HAP-1 (cell line): ENCODE measurements at places on chromosomes 7 and 10.

- DNase-seq: no peak
Measured at GRCh38 chr7:117402109-117402508, 25.2 kb downstream of the ASZ1 start.

DNA sequence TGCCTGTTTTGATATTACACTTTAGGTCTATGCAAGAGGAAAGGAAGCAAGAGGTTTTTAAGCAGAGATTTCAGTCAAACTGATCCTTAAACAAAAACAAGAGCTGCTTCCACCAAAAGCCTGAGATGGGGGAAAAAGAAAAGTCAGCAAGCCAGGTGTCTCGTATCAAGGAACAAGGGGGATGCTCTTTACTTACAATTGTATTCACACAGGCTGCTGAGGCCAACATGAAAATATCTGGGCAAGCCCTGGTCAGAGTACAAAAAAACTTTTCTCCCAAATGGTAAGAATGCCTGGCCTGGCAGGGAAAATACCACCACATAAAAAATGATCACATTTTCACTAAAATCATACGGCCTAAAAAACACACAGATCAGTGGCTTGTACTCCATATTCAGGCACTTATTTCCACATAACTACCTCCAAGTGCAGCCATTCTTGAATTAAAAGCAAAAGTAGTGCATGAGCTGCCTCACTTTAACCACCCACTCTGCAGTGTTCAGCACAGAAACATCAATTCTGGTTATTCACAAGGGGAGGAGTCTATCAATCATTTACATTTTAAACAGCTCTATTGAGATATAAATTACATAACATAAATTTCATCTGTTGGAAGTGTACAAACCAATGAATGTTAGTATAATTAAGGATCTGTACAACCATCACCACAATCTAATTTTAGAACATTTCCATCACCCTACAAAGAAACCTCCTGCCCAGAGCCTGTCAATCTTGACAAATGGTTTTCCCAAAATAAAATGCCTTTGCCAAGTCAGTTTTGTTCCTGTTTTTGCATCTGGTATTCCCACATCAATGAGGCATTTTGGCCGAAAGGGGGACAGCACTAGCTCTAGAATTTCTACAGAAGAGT lies 70.2 kb downstream of the GRB10 start:
- no peak for DNase-seq

DNA sequence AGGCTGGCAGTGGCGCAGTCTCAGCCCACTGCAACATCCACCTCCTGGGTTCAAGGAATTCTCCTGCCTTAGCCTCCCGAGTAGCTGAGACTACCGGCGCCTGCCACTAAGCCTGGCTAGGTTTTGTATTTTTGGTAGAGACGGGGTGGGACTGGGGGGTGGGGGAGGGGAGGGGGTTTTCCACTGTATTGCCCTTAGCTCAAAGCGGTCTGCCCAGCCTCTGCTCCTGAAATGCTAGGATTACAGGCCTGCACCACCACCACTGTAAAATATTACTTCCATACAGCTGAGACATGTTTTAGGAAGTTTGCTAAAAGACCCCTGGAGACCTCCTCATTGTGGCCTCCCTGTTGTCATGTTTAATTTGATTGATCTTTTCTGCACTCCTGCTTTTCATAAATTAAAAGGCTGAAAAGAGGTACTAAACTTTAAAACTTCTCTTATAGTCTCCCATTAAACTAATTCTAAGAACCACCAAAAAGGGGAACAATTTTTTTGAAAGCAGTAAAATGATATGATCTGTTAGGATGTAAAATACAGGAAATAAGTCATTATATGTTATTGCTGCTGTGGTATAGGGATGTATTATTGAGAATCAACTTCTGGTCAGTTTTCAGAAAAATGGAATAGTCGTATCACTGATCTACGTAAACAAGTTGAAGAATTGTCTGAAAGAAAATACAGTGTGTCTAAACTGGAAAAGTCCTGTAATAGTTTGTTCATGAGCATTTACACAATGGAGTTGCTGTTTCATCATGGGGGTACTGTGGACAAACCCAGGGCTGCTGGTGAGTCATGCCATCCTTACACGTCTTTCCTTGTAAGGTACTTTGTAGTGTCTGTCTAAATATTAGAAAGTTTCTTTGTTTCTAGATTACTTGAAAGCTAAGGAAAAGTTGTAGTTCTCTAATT lies 72.9 kb upstream of the TMEM248 start:
- DNase-seq: no peak

DNA sequence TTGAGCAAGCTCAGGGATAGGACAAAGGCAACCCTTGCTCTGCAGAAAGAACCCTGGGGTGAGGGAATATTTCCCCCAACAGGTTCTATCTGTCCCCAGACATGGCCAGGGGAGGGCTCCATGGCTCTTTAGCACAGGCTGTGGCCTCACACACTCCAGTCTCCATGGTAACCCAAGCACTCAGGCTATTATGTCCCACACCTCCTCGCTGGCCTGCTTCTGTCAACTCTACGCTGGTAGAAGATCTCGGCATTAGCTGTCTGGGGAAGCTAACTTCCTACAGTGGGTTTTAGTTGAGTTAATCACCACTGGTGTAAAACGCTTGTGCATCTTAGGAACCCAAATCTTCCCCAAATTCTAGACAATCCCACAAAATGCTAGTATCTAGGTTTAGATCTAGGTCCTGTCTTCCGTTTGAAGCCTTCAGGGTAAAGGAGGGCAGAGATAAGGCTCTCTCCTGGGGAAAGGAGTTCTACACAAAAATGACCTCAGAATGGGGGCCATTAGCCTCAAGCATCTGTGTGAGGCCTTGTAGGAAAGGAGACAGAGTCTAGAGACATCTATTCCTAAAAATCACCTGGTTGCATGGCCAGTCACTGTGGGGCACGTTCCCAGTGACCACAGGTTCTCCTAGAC lies 36.7 kb upstream of the SLIT1 start:
- DNase-seq: peak; percentile 32

DNA sequence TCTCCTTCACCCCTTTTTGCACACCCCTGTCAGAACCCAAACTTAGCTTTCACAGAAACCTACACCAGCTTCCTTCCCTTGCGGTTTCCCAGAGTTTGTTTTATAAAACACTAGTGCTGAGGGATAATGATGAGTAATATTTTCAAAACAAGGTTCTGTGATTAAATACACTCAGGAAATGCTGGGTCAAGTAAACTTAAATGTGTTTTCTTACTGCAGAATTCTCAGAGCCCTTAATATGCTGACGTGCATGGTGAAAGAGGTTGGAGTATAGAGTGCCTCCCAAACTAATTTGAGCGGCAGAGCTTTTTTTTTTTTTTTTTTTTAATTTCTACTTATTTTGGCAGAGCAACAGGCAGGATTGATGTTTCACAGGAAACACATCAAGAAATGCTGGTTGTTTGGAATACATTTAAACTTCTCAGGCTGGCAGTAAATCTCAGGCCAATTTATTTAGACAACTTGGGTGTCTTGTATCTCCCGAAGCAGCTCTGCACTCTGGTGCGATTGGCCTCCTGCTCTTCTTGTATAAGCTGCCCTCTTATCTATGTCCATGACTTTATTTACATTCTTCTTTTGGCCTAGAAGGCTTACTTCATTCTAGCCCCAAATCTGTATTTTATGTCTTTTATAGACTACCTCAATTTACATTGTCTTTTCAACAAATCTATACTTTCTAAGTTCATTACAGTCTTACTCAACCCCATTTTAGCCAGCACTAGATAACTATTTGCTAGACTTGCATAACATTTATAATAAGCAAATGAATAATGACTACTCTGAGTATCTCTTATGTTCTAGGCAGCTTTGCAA lies 165.4 kb downstream of the BMPER start:
- DNase-seq: no peak

DNA sequence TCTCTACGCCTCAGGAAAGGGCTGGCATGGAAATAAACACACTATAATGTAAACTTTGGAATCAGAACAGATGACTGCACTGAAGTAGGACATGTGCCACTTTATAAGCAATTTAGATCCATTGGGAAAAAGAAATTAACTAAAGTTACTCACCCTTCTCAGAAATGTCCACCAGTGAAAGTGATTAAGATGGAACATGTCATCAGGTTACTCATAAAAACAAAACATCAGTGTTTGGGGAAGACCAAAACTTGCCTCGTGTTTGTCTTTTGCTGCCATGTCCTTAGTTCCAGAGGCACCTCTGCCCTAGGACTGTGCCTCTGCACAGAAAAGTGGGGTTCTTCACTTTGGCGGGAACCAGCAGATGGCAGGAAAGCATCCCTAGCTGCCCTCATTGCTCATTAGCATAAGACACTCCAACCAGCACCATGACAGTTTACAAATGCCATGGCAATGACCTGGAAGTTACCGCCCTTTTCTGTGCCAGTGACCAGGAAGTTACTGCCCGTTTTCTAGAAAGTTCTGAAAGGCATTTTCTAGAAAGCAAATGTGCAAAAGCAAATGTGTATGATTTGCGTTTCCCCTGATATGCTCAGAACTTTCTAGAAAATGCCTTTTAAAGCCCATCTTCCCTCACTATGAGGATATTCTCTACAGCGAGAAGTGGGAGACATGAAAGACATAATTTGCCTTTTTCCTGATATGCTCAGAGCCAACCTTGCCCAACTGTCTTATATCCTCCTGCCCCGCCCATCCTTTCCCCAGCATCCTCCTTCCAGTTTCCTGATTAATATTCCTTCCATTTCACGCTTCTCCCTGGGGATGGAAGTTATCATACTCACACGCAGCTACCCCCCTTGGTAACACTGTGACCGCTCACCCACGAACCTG lies 258.2 kb downstream of the USP6NL start:
- no peak for DNase-seq

GRCh38 chr10:89147256-89147655 lies 59.9 kb downstream of the CH25H start:
- DNase-seq: no peak

- no peak for DNase-seq
Measured at GRCh38 chr7:17365775-17366174, 67.3 kb downstream of the AHR start.

DNA sequence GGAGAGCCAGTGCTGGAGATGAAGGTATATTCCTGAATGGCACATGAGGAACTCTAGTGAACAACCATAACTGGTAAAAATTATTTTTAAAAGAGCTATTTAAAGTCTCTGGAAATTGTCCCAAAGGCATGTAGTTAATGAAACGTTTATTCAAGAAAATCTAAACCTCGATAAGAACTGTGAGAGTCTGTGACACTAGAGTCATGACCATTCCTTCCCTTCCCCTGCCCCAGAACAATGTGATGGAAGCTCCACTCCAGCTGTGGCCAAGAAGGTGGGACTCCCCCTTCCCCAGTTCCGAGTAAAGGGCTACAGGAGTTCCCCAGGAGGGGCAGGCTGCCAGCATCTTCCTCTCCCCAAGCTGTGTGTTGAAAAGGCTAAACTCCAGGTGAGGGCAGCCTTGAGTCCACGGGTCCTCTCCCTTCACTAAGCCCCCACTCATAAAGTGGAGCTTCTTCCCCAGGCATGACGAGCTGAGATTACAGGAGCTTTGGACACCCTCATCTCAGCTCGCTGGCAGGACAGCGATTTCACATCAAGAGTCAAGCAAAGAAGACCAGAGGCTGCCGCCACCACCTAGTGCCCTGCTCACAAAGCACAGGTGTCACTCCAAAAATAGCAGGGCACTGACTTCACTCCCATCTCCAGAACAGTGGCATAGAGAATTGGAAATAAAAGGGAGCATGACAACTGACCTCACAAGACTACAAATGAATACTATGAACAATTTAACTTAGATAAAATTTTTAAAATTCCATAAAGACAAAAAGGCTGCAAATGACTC lies 68.5 kb downstream of the NHLRC2 start:
- DNase-seq: no peak

GRCh38 chr10:52064084-52064845 lies 249.8 kb upstream of the DKK1 start:
- no peak for DNase-seq

- DNase-seq: no peak
Measured at GRCh38 chr10:116833986-116834985, 15.0 kb upstream of the ENO4 start.

DNA sequence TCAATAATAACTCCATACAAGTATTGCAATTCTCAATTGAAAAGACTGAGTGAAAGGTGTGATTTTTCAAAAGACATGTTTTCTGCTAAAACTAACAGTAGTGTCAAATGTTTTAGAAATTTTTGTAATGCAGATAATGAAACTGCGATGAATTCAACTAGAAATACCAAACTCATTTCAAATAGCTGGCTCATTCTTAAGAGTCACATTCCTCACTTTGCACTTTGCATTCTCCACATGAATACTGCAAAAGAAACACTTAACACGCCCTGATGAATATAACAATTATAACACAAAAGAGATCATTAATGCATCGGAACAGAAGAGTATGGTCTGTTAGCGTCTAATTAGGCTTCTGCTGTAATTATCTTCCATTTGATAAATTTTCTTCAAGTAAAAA lies 15.5 kb upstream of the TSPAN12 start:
- DNase-seq: peak; percentile 97

DNA sequence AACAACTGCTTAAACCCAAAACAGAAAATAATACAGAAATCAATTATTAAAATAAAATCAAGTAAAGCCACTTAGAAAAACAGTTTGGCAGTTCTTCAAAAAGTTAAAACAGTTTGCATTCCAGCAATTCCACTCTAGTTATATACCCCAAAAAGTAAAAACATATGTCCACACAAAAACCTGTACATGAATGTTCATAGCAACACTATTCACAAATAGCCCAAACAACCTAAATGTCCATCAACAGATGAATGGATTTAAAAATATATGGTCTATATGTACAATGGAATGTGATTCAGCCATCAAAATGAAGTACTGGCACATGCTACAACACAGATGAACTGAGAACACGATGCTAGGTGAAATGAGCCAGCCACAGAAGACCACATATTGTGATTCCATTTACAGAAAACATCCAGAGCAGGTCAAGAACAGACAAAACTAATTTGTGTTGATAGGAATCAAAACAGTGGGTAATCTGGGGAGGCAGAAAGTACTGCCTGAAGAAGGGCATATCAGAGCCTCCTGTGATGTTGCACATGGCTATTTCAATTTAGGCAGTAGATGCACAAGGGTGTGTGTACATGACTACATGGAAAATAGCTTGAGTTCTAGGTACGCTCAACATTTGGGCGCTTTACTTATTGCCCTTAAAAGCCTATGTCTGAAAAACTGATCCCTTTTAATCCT lies 66.3 kb downstream of the CYTH3 start:
- no peak for DNase-seq

GRCh38 chr10:46552526-46553237 lies 3.8 kb downstream of the GPRIN2 start:
- peak; percentile 6 for DNase-seq
